Nucleus accumbens (tissue), 56 donors: ENCODE measurements at places on chromosomes 11 and 22.
A peak's percentile ranks its signal among the peaks of the same experiment; 100 is the strongest.

DNA sequence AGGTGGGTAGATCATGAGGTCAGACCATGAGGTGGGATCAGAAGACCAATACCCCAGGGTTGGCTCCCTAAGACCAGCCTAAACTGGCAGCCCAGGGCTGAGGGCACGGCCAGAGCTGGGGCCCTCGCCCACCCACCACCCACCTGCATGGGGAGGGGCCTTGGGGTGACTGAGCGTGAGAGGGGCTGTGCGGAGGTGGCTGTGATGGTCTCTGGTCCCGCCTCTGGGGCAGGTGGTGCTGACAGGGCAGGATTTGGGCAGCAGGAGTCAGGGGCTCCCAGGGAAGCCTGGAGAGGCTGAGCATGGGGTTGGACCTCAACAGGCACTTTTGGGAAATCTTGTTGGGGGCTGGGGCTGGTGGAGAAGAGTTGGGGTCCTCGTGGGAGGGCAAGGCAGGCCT lies 39.8 kb upstream of the MUC5AC start:
- no peak for DNase-seq

DNA sequence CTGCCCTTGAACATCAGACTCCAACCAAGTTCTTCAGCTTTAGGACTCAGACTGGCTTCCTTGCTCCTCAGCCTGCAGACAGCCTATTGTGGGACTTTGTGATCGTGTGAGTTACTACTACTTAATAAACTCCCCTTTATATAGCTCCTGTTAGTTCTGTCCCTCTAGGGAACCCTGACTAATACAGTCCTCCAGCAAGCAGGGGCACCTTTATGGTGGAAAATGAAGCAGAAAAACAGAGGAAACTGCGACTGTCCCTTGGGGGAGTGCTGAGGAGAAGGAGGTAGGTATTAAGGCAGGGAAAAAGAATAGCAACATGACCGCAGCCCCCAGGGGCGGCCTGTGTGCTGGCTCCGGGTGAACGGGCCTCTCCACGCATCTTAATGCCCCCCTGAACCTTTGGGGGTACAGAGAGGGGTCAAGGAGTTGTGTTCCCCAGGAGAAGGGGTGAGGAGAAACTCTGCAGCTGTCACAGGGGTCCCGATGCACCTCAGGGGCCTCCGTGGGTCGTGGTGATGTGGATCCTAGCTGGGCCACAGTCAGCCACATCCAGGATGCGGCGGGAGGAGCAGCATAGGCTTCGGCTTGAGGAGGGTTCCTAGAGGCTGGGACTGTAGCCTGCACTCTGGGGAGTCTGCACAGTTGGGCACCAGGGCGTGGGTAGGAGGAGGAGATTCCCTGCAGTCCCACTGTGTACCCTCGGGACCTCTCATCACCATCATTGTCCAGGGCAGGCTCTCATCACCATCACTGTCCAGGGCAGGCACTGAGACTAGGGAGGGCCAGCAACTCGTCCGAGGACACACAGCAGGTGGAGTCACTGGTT lies 34.3 kb downstream of the SHISAL1 start:
- no peak for DNase-seq

GRCh38 chr22:37480387-37481346 lies 5.5 kb downstream of the MFNG start:
- DNase-seq: no peak

- no peak for DNase-seq
Observed at GRCh38 chr11:88169881-88170280, 5.4 kb downstream of the RAB38 start.

GRCh38 chr11:31417357-31417756 lies 47.7 kb downstream of the DNAJC24 start:
- no peak for DNase-seq

GRCh38 chr11:76783294-76783895 lies at the start of gene TSKU:
Gene TSKU, plus strand, starts transcription at chr11:76783356. Its CDS starts 12,261 bp downstream, at chr11:76795617.
- no peak for DNase-seq

DNA sequence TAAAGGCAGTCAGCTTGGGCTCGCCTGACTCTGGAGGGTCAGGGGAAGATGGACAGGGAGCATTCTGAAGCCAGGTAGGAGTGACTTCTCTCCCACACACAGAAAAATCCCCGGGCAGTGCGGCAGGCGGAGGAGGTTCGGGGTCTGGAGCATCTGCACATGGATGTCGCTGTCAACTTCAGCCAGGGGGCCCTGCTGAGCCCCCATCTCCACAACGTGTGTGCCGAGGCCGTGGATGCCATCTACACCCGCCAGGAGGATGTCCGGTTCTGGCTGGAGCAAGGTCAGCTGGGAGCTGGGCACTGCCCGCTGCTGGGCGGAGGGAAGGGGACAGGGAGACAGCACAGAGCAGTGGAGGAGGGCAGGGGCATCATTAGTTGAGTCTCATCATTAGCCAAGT lies 13.2 kb upstream of the POU2F3 start:
- DNase-seq: no peak

- no peak for DNase-seq
Observed at GRCh38 chr11:102360681-102361080, 13.7 kb downstream of the BIRC2 start.

GRCh38 chr11:35905646-35906276 lies 38.1 kb upstream of the LDLRAD3 start:
- DNase-seq: no peak

DNA sequence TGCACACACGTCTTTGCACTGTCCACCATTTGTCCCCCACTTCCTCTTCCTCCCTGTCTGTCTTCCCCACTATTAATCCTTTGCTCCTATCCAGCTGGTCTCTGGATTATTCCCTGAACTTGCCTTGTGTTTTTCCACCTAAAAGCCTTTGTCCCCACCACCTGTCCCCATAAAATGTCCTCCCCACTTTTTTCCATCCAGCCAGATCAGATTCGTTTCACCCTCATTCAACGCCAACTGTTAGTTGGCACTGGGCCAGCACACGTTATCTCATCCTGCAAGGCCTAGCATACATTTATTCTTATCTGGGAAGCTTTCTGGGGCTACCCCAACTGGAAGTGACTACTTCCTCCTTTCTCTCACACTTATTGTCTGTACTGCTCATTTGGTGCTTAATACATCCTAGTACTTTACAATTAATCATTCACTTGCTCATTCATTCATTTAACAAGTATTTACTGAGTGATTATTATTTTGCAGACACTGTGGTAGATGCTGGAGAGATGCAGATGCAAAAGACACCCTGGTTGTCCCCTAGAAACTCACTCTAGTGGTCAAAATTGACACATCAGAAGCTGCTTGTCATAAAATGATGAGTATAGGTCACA lies 96.2 kb downstream of the RASSF10 start:
- DNase-seq: no peak

GRCh38 chr11:62688491-62688890 lies 839 bp downstream of the LRRN4CL start:
- no peak for DNase-seq

- DNase-seq: no peak
Observed at GRCh38 chr22:40107244-40107643, 70.5 kb upstream of the TNRC6B start.

- DNase-seq: no peak
Observed at GRCh38 chr11:1238767-1239595, 16.1 kb downstream of the MUC5B start.

DNA sequence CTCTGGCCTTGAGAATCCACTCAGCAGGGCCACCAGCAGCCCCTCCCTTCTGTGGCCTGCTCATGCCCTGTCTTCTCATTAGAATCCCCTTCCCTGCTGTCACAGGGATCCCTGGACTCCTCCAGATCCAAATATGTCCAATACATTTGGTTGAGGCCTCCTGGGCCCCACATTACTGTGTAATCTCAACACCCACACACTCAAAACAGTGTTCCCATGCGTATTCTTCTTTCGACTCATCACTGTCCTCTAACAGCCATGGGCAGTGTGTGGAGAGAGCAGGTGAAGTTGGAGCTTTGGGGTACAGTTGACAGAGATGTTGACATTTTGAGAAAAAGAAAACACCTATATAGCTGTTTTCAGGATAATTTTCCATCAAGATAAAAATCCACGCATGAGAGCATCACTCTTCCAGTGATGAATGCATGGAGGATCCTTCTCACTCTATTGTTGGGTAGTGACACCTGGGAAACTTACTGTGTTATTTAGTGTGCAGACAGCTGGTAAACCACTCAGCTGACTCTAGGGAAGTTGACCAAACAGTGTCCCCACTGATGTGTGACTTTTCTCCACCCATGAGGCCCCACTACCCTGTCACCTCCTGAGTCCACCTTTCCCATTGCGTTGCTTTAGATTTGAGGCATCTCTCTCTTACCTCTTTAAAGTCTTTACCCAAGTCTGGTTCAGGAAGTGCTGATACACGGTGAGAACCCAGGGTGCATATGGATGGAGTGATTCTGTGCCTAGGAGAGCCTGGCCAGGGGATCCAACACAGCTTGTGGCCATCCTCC lies 28.7 kb upstream of the VPREB1 start:
- DNase-seq: no peak

DNA sequence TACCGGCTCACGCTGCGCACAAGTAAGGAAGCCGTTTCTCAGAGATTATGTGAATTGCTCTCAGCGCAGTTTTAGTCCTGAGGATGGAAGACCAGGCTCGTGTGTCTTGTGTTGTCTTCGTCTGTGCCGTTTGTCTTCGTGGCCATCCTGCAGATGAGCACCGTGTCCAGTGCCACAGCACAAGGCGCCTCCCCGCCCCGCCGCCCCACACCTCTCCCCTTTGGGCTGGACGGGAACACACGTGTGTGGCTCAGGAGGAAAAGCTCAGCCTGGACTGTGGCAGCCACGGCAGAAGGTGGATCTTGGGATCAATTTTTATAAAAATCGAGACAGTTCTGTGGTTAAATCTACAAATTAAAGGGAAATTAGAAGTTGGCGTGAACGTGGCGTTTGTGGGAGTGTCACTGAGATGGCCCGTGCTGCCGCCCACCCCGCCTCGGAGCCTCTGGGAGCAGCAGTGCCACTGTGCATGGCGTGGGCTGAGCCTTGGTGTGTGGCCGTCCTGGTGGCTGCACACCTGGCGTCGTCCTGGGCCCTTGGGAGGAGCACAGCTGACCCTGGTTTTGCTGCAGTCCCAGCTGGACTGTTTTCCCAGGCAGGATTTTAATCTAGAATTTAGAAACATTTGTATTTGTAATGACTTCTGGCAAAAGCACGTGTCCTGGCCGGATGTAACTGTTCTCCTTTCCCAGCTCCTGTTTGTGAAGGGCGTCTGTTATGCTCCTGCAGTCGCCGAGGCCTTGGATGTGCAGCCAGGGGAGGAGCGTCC lies 25.8 kb downstream of the MUC6 start:
- no peak for DNase-seq

- DNase-seq: no peak
Observed at GRCh38 chr11:105296386-105296785, 156.8 kb upstream of the CARD18 start.

GRCh38 chr11:61793083-61793828 lies 545 bp downstream of the FEN1 start:
- no peak for DNase-seq

DNA sequence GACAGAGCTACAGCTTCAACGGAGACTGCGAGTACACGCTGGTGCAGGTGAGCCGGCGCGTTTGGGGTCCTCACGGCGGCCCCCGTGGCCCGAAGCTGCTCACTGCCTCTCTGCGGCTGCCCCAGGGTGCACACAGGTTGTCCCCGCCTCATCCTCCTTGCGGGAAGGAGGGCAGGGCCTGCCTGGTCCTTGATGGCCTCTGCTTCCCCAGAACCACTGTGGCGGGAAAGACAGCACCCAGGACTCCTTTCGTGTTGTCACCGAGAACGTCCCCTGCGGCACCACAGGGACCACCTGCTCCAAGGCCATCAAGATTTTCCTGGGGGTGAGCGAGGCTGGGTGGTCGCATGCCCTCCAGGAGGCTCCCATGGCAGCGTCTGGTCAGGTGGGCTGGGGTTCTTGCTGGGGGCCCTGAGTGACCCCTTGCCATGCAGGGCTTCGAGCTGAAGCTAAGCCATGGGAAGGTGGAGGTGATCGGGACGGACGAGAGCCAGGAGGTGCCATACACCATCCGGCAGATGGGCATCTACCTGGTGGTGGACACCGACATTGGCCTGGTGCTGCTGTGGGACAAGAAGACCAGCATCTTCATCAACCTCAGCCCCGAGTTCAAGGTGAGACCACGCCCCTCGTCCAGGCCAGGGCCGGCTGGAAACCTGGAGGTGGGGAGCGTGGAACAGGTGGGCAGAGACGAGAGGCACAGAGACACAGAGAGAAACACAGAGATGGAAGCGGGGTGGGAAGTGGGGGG lies 19.4 kb downstream of the MUC5AC start:
- DNase-seq: no peak

GRCh38 chr11:2468363-2469235 lies 23.8 kb downstream of the KCNQ1 start:
- DNase-seq: no peak

GRCh38 chr11:1924646-1925372 lies 5.3 kb downstream of the TNNT3 start:
- no peak for DNase-seq

DNA sequence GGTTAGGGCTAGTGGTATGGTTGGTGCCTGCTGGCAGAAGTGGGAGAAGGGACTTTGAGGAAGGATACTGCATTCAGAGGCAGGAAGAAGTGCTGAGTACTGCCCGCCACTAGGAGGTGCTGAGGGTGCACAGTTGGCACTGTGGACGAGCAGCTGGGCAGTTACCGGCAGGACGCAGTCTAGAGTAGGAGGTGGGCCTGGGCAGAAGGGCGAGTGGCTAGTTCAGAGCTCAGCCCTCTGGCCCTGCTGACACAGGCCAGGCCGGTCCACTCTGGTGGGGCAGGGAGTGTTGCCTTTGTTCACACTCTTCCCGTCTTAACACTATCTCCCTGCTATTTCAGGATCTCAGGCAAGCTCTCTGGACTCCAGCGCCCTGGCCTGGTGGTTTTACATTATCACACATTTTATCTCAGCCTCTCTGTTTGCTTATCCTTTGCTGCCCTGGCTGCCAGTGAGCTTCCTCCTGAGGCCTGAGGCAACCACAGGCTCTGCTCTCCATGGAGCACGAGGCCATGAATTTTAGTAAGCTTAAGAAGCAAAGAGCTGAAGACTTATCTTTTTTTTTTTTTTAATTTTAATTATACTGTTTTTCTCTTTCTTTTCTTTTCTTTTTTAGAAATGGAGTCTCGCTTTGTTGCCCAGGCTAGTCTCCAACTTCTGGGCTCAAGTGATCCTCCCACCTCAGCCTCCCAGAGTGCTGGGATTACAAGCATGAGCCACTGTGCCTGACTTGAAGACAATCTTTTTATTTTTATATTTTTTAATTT lies 26.9 kb downstream of the SNAP29 start:
- peak; percentile 46 for DNase-seq

DNA sequence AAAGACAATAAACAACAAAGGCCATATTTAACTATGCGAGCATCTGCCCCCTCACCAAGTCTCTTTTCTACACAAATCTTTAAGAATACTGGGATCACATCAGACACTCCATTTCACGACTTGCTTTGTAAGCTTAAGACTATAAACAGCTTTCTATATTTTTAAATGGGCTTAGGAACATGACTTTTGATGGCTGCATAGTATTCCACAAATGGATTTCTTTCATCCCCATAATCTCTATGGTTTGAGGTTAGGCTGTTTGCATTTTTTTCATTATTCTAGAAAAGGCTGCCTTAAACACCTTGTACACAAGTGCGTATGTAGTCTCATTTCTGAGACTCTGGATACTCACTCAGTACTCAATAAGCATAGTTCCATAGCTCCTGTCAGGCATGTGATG lies 52.8 kb downstream of the DGCR2 start:
- DNase-seq: no peak
